ENCODE measurements at places on chromosomes 16 and 17.

- no peak for DNase-seq
Measured at GRCh38 chr16:15830832-15831451, 25.9 kb downstream of the MYH11 start.

DNA sequence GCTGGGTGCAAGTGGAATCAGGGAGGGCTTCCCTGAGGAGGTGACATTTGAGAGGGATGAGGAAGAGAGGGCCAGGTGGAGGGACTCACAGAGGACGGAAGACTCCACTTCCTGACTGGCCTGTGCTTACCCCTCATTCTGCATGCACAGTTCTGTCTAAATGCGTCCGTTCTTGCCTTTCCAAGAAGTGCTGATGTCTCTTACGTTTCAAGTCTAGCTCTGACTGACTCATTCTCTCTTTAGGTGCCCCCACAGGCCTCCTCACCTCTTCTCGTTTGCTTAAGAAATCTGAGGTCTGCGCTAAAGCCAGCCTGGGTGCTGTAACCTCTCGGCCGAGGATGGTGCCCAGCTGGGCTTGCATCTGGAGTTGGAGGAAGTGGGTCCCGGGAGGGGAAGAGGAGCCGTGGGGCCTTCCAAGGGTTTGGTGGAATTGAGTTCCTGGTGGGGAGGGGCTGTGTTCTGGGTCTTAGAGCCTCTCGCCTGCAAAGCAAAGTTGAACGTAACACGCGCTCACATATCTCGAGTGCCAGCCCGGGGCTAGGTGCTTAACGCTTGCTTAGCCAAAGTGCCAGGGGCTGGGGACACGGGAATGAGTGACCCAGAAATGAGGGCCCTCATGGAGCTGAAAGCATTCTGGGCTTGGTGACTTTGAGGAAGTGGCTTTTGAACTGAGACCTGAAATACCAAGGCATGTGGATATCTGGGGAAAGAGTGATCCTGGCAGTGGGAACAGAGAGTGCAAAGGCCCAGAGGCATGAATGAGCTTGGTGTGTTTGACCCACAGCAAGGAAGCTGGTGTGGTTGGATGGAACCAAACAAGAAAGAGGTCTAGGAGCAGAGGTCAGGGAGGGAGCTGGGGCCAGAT is 4.8 kb downstream of the IL4R start:
- peak; percentile 82 for DNase-seq

GRCh38 chr17:30369995-30370394 is 8.7 kb upstream of the CPD start:
- DNase-seq: no peak

DNA sequence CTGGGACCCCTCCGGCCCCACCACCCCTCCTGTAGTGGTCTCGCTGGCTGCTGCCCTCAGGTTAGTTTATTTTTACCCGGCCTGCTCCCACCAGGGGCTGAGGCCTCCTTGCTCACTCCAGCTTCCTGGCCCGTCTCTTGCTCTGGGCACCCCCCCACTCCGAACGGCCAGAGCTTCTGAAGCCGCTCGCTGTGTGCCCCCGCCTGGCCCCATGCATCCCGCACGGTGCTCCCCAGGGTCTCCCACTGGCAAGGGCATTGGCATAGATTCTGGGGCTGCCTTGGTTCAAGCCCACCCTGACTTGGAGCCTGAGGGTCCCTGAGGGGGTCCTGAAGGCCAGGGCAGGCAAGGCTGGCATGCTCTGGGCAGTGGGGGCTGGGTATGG is 186.4 kb downstream of the SEC14L1 start:
- no peak for DNase-seq
